ENCODE measurements at places on chromosomes 7 and 10.
A peak's percentile ranks its signal among the peaks of the same experiment; 100 is the strongest.

DNA sequence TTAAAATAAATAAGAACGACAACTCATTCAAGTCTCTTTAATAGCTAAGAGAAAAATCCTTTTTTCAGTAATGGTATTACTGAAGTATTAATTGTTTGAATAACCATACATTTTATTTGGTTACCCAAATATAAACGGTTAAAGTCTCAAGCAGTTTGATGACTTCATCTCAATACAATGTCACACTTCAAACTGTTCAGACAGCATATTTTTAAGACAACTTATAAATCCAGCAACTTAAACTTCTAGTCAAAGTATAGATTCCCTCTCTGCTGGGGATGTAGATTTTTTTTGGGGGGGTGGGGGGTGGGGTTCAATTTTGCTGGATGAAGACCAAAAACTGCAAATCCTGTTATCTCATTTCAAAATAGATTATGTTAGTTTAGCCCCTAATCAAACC lies 42.0 kb downstream of the GNA12 start:
- DNase-seq: no peak

- no peak for DNase-seq
These were observed 119.1 kb upstream of the PFKP start for GRCh38 chr10:2948127-2948854.

DNA sequence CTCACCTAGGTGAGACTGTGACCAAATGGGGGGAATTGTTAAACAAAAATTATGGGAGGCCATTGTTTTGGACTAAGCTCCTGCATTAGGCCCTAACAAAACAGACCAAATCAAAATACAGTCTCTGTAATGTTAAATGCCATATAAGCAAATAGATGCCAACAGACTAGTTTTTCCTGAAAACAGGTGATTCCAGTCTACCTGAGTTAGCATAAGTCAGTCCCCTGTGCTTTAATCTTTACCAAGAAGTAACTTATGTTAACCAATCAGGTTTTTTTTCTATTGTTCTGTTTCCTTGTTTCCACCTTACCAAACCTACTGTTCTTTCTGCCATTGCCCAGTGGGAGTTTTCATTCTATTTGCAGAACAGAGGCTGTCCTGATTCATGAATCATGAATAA lies 48.0 kb downstream of the PDZD8 start:
- no peak for DNase-seq

DNA sequence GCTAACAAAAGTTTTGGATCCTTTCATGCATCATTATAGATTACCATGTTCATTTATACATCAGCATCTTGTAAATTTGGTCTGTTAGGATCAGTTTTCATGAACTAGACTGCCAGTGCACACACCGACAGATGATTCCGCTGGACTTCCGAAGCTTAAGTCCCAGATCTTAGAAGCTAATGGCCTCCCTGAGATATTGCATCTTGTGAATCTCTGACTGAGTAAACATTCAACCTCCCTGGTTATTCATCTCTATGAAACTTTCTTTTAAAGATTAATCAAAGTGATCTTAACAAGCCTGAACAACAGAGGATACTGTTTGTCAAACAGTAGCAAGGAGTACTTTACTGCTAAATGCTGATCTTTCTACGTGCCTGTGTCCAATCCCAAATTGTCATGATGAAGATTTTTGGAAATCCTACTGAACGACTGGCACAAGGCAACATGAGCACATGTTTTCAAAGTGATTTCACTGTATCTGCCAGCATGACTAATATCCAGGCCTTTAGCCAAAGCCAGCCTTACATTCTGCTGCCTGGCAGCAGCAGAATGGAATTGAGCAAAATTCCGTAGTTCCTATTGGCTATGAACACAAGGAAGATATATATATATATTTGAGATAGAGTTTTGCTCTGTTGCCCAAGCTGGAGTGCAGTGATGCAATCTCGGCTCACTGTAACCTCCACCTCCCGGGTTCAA lies 91.3 kb upstream of the ANK3 start:
- DNase-seq: peak; percentile 92

GRCh38 chr7:135391514-135391913 lies 118.4 kb downstream of the CNOT4 start:
- no peak for DNase-seq

DNA sequence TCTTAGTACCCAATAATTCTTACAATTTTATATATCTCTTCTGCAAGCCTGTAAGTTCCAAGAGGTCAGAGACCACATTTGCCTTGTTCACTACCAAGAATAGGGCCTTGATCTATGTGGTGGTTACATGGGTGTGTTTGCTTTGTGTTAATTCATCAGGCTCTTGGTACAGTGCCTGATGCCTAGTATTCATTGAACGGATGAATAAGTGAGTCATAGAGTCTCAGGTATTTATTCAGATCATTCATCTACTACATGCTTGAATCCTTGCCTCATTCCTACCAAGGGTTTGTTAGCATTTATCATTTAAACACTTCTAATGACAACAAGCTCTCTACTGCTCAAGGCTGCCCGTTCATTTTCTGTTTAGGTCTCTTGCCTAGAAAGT lies 11.3 kb upstream of the SGPL1 start:
- DNase-seq: no peak

DNA sequence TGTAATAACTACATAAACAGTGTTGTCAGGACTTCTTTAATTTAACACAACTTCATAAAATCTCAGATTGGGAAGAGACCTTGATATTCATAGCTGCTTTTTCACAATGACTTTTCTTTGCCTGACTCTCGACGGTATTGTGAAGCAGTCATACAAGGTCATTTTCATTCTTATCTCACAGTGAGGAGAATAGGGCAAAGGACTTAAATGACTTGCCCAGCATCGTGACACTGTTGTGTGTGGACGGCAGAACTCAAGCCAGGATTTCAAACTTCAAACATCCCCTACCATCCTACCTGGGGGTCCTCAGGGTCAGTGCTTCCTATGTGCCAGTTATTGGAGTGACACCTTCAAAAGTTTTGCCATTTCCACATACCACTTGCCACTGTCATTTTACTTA lies 138.5 kb upstream of the GDF10 start:
- DNase-seq: no peak

DNA sequence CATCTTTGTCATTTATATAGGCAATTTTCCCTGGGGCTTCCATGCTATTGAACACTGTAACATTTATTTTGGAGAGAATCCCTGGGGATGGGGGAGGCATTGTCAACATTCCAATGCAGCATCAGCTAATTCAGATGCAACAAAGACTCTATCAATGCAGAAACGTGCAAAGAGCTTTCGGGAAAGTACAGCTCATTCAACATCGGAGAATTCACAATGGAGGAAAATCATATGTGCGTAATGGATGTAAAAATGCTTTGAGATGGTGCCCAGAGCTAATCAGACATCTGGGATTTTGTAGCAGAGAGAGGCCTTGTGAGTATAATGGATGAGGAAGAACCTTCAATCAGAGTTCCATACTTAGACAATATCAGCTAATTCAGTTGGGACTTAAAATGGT lies 28.3 kb upstream of the FIS1 start:
- no peak for DNase-seq

DNA sequence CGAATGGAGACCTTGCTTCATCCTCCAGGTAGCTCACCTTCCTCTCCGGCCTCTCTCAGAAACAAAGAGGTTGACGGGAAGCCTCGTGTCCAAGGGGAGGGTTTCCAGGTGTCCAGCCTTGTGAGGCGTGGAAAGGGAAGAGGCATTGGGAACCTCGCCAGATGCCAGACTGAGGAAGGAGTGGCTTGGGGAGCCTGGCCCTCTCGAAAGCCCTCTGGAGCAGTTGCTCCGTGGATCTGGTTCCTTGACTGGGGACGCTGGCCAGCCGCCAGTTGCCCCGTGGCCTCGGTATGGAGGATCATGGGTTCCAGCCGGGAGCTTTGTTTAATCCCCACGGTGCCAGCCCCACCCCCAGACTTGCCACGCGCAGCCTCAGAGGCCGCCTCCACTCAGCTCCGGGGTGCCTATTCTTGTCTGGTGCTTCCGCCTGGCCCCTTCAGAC lies 30.3 kb upstream of the SUN1 start:
- DNase-seq: no peak

- peak; percentile 98 for DNase-seq
These were observed 30.8 kb upstream of the AP5Z1 start for GRCh38 chr7:4744391-4745264.

GRCh38 chr7:128867842-128868623 lies 5.4 kb downstream of the ATP6V1F start:
- DNase-seq: peak; percentile 38

GRCh38 chr10:119120413-119120867 lies 16.5 kb downstream of the DENND10 start:
- DNase-seq: no peak

GRCh38 chr10:95236068-95236903 lies 42.2 kb downstream of the ACSM6 start:
- DNase-seq: no peak

DNA sequence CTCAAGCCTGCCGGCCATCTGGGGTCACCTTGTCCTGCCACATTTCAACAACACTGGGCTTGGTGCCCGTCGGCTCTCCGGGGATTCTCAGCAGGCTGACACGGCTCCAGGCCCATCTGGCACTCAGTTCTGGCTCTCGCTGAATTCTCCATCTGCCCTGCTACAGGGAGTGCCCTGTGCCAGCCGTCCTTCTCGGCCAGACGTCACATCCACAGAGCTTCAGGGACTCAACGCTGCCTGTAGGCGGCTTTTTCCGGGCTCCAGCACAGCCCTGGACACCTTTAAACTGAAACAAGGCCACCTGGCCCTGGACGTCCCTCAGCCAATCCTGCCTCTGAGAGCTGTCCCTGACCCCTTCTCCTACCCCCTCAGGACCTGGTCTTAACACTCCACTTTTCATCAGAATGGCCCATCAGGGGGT lies 43.0 kb downstream of the TMEM130 start:
- DNase-seq: peak; percentile 83

- no peak for DNase-seq
These were observed 335.0 kb upstream of the GLI3 start for GRCh38 chr7:42572056-42572455.

- no peak for DNase-seq
These were observed 55.2 kb downstream of the PWWP2B start for GRCh38 chr10:132452216-132452650.

GRCh38 chr7:152521420-152522337 lies 85.9 kb upstream of the KMT2C start:
- no peak for DNase-seq

DNA sequence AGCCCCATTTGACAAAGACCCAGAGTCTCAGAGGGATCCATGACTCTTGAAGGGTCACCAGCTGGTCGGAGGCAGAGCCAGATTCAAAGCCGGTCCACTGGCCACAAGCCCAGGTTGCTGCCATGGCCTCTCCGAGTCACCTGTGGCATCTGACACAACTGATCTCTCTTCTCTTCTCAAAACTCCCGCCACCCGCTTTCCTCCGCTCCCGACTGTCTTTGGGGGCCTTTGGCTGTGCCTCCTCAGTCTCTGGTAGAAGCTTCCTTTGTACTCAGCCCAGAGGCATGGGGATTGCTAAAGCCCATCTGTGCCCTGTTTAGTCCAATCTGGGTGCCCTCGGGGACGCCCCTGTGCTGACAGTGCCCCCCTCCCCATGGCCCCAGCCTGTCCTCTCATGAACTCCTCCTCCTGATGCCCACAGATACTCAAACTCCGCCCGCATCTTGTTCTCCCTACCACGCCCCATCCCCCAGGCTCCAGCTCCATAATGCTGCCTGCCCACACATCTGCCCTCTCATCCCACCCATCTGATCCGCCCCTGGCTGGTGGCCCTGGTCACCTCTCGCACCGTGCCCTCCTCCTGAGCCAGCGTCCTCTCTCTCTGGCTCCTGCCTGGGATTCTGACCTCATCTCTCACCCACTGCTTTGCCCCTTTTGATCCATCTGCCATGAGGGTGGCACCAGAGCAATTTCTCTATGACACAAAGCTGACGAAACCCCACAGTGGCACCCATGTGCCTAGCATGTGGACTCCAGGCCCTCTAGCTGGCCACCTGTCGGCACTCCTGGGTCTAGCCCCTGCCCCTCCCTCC lies 150.6 kb downstream of the SLIT1 start:
- no peak for DNase-seq

DNA sequence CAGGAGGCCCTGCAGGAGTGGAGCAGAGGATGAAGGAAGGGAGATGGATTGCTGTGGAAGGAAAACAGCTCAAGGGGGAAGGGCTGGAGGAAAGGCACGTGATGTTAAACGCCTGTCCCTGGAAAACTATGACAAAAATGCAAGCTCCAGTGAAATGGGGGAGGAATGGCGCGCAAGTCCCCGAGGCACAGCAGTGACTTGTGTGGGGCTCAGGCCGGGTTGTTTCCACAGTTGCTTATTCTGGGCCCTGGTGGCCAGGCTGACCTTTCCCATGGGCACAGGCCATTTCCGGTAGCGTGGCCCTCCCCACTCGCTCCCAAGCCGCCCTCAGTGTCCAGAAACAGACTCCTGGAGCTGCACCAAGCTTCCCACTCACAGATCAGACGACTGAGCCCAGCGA lies 68.1 kb upstream of the PDGFA start:
- no peak for DNase-seq

- peak; percentile 78 for DNase-seq
These were observed 179.3 kb downstream of the TFEC start for GRCh38 chr7:115851291-115851690.

DNA sequence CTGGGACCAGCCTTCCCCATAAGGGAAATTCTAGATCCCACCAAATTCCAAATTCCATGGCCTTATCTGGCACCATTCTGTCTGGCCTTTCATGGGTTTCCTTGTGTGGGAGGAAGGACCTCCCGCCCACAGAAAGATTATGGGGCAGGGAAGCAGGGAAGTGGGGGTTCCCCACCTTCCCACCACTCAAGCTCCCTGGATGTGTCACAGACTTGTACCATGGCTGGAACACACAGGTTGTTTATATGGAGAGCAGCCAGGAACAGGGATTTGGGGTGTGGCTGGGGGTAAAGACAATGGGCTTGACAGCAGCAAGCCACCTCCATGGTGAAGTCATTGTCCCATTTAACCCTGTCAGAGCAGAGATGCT lies 18.3 kb downstream of the UNC5B start:
- DNase-seq: no peak

All from NCI-H446 (cell line).